Dorsolateral prefrontal cortex (tissue), 122 donors: ENCODE measurements at places on chromosomes 6 and 20.

GRCh38 chr6:30965140-30965601, 18.3 kb upstream of the MUC21 start:
- DNase-seq: no peak

GRCh38 chr6:45920819-45921511, 94.7 kb downstream of the CLIC5 start:
- DNase-seq: no peak

DNA sequence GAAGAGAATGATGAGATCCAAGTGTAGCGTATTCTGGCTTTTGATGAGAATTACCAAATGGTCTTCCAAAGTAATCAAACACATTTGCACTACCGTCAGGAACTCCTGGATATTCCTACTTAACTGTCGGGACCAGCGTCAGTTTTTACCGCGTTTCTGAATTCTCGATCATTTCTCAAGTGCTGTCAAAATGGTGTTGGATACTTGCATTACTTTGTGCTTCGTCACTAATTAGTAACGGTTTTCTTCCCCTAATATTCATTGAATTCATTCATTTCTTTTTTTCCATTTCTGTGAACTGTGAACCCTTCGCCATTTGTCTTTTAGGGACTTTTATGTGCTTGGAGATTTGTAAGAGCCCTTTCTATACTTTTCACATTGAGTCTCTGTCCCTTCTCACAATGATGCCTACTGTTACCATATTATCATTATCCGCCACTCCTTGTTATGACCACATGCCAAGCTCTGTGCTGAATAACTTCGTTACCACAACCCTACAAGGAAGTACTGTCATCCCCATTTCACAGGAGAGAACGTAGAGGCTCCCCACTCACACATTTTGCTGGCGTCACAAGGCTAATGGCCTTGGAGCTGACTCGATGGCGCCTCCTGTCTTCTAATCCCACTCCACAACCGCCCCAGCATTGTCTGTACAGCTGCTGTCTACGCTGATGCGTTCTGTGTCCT, 74.2 kb upstream of the QKI start:
- no peak for DNase-seq

DNA sequence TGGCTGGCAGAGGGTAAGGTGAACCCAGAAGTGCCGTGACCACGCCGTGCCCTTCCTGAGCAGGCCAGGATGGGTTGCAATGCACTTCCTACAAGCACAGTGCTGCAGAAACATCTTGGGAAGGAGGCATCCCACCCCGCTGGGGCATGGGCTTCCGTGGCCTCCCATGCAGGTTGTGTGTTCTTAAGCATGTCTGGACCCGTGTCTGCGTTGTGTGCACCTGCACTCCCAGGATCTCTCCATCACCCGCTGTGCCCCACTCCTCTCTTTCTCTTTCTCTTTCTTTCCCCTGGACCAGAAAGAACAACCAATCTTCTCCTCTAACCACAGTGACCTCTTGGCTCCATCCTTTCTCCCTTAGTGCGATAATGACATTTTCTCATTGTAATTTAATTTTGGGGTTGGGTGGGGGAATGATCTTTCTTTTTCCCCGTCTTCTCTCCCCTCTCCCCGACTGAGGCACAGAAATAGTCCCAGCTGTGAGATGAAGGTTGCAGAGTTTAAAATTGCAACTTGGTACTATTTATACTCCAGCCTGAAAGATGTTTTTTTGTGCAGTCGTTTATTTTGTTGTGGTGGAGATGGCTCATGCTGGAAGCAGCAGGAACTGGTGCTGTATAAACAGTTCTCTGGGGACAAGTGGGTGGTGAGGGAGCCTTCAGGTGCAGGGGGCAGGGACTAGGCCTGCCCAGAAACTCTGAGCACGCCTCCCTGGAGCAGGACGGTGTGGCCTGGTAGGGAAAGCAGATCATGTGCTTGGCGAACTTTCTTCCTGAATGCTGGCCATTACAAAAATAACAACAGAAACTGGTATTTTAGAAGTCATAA, 20.5 kb downstream of the BCAS4 start:
- no peak for DNase-seq

GRCh38 chr6:2651961-2652360, 98.8 kb downstream of the MYLK4 start:
- no peak for DNase-seq

- DNase-seq: no peak
Observed at GRCh38 chr20:6744805-6745204, 22.7 kb upstream of the BMP2 start.

DNA sequence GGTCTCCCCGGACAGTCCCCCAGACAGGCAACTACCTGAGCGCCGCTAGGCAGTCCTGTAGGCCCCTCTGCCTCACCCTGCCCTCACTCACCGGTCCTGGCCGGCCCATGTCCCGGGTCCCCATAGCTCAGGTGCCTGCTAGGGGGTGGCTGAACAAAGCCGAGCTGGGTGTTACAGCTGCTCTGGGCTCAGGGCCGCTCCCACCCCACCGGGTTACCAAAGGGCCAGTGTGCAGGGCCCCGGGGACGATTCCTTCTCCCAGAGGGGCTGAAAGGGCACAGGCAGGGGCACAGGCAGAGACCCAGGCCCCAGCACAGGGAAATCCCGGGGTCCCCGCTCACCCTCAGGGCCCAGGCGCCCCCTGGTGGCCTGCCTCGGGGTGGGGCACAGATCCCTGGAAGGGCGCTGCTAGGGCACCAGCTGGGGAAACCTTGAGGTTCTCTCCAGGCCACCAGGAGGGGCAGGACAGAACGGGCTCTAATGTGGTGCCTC, 118.4 kb downstream of the GRM4 start:
- DNase-seq: no peak

- no peak for DNase-seq
Observed at GRCh38 chr6:114133816-114134215, 162.9 kb upstream of the HDAC2 start.

- DNase-seq: no peak
Observed at GRCh38 chr6:135784507-135784906, 67.0 kb upstream of the PDE7B start.

DNA sequence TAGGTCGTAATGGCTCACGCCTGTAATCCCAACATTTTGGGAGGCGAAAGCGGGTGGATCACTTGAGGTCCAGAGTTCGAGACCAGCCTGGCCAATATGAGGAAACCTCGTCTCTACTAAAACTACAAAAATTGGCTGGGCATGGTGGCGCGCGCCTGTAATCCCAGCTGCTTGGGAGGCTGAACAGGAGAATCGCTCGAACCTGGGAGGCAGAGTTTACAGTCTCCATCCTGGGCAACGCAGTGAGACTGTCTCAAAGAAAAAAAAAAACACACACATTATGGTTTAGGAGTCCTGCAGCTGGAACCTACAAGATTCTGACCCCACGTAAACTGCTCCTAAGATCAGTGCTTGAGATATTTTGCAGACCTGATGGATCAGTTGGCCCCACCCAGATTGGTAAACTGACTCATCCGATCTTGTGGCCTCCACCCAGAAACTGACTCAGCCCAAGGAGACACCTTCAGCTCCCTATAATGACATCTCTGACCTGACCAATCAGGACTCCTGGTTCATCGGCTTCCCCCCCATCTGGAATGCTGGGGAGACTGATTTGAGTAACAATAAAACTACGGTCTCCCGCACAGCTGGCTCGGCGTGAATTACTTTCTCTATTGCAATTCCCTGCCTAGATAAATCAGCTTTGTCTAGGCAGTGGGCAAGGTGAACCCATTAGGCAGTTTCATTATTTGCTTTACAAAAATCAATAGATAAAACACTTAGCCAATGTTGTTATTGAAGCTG, 96.2 kb upstream of the BTN3A2 start:
- no peak for DNase-seq

GRCh38 chr6:169918239-169918953, 167.0 kb downstream of the ERMARD start:
- DNase-seq: no peak

- DNase-seq: no peak
Observed at GRCh38 chr6:47203938-47204611, 105.6 kb downstream of the TNFRSF21 start.

DNA sequence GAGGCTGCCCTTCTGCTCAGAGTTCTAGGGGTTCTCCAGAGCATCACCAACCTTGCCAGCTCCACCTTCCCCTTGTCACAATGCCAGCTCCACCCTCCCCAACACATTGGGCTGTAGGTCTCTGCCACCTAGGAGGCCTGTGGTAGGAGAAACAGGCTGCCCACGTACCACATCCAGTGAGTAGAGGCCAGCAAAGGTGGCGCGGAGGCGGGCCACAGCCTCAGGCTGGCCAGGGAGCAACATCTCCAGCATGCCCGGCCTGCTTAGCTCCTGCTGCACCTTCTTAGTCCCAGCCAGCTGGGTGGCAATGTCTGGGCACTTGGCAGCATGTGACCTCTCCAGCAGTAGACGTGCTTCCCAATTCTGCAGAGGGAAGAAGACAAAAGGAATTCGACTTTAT, 23.8 kb downstream of the GSS start:
- no peak for DNase-seq

DNA sequence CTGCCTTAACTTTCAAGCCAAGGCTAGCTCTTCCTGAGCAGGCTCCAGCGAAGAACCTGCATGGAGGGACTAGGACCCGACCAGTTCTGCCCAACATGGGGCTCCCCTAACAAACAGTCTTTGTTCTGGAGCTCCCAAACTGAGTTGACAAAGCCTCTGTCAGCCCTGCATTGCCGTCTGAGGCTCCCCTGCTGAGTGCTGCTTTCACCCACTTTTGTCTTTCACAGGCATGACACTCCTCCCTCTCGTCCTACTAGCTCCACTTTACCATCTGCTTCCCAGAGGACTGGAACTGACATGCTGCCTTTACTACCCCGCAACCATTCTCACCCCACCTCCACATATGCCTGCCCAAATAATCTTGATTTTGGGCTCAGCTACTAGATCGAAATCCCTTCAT, 45.1 kb upstream of the B4GALT5 start:
- no peak for DNase-seq

- DNase-seq: no peak
Observed at GRCh38 chr20:34557936-34558319, 590 bp upstream of the MAP1LC3A start.

DNA sequence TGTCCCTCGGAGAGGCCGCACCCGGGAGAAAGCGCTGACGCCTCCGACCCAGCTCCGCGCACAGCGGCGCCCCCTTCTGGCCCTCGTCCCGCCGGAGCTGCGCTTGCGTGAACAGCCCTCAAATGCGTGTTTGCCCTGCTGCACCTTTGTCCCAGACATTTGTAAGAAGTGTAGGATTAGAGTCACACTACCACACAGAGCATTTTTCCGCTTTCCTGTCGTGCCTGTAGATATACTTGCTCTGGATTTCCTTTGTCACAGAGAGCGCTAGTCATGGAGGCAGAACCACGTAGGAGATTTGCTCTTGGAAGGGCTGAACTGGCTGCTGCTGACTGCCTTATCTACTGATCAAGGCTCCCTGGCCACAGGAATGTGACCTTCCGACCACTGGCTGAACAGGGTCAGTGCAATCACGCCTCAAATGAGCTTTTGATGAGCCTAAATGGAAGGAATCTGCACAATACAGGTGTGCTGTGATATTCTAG, 62.3 kb downstream of the PAX1 start:
- no peak for DNase-seq

DNA sequence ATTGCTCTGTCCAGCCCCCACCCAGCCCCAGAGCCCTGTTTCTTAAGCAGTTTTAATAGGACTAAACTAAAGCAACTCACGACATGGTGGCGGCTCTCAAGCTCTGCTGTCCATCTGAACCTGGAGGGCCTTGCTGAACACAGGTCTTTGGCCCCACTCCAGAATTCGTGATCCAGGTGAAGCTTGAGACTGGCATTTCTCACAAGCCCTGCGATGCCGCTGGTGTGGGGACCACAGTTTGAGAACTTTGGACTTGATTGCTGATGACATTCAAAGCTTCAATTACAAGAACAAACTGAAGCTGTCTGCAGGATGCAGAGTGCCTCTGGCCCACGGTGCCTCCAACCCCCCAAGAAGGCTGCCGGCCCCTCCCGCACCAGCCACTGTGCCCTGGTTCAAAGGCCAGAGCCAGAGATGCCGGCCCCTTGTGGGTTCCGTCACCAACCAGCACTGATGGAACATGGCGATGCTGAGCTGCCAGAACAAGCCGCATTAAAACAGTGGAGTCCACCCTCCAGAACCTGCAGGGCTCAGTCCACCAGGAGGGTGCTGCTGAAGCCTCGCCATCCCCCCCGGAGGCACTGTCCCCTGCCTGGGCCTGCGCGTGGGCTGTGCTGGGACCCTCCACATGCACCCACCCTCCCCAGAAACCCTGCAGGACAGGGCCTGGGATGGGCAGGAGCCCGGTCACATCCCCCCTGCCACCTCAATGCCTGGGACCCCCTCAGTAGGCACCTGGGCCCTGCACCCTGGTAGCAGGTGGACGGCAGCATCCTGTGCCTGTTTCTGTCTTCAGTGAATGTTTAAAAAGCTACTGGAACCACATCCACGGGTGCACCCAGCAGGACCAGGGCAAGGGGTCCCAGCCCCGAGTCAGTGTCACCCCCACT, 101.1 kb downstream of the PSMB1 start:
- DNase-seq: no peak

DNA sequence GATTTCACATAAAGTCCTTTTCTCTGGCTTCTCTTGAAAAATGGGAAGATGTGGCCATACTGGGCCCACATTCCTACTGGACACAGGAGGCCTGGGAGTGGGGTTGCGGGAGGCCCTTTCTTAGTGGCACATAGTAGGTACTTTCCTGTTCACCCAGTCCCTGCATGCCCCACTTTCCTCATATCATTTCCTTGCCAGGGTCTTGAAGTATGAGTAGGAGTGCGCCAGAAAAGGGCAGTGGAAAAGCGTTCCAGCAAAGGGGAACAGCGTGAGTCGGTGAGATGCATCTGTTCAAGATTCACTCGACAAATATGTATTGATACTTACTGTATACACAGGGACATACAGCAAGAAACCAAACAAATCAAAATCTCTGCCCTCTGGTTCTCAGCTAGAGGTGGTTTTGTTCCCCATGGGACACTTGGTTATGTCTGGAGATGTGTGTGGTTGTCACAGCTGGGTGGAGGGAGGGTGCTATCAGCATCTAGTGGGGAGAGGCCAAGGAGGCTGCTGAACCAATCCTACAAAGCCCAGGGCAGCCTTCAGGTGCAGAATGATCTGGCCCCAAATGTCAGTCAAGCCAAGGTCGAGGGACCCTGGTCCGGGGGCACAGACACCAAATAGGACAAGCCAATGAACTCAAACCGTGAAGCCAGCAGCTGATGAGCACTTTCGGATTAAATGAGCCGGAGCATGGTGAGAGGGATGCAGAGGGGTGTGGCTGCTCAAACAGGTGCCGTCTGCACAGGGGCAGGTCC, 151.4 kb downstream of the CEBPB start:
- no peak for DNase-seq

DNA sequence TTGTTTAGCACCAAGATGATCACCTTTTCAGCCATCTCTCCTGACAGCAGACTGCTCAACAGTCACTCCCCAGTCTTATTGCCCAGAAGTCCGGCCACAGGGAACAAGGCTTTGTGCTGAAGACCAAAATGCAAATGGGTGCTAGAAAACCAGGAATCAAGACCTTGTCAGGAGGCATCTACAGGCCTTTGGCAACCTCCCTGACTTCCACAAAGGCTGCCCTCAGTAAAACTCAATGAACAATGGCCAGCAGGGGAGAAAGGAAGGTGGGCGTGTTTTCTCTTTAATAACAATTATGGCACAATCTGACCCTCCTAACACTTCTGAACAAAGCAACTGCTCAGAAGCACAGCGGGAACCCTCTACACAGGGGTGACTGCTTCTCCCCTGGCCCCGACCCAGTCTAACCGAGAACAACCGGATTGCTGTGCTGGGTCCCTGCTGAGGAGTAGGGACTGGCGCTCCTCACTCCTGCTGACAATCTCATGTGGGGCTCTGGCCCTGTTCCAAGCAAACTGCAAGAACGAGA, 41.6 kb downstream of the PLCG1 start:
- peak; percentile 59 for DNase-seq
